ENCODE measurements at places on chromosomes 11 and 22.

DNA sequence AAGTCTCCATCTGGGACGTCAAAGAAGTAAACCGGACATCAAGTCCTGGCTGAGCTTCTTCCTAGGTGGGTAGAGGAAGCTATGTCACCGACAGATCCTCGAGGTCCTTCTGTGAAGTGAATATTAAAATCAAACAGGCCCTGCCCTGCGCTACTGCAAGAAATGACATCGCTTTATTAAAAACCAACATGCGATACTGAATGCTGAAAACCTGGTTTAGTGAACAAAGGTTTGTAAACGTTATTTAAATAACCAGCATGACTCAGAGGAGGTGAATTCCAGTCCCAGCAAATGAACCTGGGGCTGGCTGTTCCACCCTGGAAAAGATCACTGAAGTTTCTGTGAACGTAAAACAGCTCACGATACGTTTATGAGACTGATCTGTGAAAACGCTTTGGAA is 645 bp downstream of the RTCB start:
- DNase-seq: no peak

DNA sequence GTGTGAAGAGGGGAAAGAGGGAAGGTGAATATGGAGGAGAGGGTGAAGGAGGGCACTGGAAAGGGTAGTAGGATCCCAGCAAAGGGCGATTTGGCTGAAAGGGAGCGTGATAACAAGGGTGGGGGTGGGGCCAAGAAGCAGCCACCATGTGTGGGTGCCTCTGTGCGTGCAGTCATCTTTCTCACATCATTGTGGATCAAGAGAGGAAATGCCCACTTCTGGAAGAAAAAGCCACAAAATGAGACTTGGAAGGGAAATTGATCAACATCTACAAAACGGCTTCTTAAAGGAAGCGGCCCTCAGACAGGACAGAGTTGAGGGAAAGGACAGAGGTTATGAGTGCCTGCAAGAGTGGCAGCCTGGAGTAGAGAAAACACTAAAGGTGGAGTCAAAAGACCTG is 1.2 kb upstream of the CXCR5 start:
- DNase-seq: no peak

GRCh38 chr11:44726283-44727113 is at the start of gene TSPAN18:
TSPAN18 (plus strand) TSS chr11:44726962; CDS start chr11:44906417, 179,455 bp downstream.
- peak; percentile 4 for DNase-seq

GRCh38 chr22:23145878-23146470 is 697 bp downstream of the RAB36 start:
- no peak for DNase-seq

DNA sequence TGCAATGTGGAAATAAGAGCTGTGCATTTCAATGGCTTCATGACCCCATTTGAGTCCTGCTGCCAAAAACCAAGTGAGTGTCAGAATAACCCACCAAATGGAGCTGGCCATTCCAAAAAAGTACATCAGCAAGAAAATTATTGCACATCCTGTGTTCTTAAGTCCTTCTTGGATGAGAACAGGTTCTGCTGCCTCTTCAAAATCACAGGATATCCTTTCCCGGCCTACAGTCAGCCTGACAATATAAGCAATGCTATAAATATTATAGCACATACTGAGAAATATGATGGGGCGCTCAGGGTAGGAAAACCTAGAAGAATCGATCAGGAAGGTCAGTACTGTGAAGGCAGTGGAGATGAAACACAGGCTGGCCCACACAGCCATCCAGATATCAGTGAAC is 3.5 kb downstream of the FZD4 start:
- no peak for DNase-seq

GRCh38 chr11:10930224-10930971 is 72.5 kb upstream of the ZBED5 start:
- no peak for DNase-seq

DNA sequence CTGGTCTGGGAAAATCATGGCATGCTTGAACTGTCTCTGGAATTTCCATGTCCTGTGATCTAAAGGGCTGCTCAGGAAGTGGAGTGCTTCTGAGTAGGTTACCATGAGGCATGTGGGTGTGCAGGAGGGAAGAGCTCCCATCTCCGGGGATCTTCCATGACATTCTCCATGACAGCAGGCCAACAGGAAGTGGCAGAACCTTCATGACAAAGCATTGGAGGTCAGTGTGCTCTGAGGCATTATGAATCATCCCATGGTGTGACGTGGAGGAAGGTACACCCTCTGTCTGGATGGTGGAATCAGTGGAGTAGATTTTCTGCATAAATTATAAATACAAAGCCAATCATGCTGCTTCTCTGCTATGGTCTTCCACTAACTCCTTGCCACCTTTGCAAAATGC is 139.6 kb upstream of the E2F8 start:
- no peak for DNase-seq

DNA sequence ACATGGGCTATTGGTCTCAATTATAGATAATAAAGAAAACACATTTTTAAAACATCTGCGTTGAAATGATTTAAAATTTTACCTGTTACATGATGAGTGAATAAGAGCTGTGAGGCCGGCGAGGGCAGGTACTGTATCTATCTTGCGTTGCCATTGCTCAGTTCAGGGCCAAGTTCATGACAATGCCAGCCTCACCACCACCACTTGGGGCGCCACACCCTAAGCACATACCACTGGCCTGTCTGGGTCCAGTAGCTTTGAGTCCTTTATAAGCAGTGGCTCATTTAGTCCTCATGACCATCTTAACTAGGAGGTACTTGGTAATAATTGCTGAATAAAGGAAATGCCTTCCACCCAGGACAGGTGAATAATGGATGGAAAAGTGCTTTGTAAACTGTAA is 14.5 kb upstream of the MB start:
- no peak for DNase-seq

DNA sequence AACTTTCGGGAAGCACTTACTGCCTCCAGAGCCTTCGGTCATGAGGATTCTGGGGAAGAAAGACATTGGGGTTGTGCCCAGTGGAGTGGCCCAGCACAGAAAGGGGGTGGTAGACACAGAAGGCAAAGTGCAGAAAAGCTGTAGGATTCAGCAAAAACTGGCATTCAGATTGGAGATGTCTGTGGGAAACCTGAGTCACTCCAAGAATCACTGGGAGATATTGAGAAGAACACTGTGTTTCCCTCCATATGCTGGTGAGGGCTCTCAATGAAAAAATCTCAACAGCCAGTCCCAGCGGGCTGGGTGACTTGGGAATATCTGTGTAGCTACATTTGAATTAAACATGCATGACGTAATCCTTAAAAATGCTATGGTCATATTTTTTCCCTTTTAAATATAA is 61.2 kb upstream of the RCN1 start:
- DNase-seq: no peak

DNA sequence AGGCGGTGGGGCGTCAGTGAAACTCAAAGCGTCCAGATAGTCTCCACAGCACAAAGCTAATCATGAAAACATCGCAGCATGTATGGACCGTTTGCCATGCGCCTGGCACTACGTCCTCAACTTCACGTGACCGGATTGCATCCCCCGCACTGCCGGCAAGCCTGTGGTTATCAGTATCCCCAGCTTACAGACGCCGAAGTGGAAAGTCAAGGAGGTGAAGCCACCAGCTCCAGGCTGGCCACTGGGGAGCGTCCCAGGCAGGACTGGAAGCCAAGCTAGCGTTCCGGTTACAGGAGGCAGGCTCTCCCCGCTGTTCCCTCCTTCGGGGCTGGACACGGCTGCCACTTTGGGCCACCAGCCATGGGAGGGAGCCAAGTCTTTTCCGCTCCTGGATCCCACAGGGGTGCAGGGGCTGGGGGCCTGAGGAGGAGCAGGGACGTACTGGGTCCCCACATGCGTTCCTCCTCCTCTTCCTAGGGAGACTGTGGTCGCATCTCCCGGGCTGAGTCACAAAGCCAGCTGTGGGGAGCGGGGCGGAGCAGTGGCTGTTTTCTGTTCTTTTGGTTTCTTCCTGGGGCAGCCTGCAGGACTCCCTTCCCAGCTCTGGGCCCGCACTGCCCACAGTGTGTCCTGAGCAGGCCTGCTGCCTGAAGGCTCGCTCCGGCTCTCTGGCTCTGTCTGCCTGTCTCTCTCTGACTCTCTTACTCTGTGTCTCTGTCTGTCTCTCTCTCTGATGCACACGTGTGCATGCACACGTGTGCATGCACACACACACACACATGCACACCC is 4.3 kb upstream of the OSBPL5 start:
- DNase-seq: no peak

DNA sequence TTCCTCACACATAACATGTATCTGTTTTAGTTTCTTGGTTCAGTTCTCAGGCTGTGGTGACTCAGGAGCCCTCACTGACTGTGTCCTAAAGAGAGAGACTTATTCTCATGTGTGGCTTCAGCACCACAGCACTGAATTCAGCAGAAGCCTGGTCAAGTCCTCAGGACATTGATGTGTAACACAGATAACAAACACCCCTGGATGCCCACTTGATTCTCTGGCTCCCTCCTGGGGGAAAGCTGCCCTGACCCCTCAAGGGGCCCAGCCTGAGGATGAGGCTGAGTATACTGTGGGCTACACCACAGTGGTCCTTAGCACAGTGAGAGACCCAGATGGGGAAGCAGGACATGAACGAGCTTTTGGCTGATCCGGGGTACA is 87.2 kb upstream of the VPREB1 start:
- no peak for DNase-seq

GRCh38 chr11:126211236-126212088 is at the start of the genes FAM118B and RPUSD4:
FAM118B (plus strand) TSS chr11:126211782; CDS start chr11:126235002, 23,220 bp downstream.
RPUSD4 (minus strand) TSS chr11:126211650; CDS start chr11:126211638, 12 bp downstream.
- peak; percentile 96 for DNase-seq

DNA sequence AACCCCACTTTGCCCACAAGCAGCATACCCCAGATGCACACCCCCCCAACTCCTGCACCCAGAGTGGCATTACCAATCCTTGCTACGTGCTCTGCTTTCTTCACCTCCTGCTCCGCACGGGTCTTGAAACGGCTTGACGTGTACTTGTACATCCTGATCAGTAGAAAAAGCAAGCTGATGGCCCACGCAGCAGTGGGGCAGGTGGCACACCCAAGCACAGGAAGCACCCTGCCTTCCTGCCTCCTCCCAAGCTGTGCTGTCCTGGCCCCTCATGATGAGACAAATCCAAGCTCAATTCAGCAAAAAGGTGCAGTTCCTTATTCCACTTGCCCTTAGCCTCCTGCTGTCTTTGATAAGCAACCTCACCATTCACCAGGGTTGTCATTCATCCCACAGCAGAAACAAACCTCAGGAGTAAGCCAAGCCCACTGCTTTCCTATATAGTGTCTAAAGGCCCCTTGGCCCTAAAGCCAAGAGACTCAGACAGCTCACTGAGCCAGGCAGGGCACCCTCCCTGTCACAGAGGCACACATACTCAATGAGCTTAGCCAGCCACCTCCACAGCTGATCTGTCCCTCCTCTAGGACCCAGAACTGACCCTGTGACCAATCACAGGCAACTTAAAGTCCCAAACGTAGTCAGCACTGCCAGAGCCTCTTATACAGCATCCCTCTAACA is 27.8 kb downstream of the MORC2 start:
- peak; percentile 9 for DNase-seq

DNA sequence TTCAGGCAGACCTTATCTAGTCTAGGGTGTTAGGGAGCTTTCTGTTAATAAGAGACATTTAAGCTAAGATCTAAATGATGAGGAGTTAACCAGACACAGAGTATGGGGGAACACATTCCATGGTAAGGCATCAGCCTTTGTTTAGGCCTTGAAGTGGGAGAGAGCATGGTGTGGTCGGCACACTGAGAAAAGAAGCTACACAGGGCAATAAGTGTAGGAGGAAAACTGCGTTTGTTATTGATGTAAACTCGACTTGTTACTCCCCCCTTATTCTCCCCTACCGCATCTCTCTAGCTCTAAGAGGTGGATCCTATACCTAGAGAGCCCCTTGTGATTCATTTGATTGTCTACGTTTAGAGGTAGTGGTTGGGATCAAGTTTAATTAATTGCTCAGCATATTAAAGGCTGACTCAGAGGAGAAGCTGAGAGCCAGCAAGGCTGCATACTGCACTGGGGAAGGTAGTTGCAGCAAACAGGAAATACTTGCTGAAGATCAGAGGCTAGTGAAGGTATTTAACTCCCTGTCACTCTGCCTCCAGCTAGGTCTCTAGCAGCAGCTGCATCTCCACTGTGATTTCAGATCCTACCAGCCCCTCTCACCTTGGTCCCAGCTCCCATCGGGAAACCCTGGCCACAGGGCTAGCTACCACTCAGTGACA is 86.8 kb upstream of the TEAD1 start:
- no peak for DNase-seq

- DNase-seq: no peak
Measured at GRCh38 chr11:88431675-88432341, 94.3 kb upstream of the CTSC start.

- no peak for DNase-seq
Measured at GRCh38 chr11:71286701-71287643, 34.6 kb upstream of the SHANK2 start.

DNA sequence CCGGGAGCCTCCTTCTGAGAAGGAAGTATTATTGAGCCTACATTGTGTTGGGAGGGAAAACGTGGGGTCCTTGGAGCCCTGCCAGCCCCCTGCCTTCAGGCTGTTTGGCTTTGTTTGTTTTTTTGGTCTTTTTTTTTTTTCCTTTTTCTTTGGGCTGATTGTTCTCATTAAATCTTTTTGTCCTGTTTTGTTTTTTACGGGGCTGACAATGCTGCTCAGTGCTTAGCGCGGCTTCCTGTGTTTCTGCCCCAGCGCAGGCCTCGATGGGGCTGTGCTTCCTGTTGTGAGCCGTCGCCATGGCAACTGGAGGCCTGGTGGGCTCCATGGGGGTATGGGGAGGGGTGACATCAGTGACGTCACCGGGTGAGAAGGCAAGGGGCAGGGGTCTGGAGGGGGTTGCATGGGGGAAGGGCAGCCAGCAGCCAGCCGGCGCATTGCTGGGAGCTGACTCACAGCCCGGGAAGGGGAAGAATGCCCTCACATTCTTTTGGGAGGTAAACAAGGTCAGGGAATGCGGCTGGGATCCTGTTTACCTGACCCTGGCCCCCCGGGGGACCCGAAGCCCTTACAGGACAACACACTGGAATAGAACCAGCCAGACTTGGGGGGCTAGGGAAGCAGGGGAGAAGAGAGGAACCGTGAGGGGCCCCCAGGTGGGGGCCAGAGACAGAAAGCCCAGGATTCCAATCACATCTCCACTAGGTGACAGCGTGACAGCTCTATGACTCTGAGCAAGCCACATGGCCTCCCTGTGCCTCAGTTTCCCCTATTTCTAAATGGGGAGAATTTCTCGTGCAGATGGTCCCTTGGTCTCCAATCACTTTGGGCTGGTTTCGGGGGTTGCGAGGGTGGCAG is 22.2 kb upstream of the CBX7 start:
- peak; percentile 46 for DNase-seq

DNA sequence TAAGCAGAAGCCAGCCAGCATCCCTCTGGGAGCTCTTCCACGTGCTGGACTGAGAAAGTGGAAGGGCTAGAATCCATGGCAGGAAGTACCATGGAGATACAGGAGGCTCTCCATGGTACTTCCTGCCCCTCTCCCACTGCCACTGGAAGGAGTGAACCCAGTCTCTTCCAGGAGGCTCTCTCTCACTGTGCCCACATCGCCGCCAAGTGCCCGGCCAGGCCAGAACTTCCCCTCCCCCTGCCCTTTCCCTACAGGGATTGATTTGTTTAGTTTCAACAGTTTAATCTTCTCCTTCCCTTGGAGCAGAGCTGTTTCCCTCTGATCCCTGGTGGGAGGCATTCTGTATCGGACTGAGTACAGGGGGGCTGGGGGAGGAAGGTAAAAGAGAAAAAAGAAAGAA is 133.6 kb downstream of the DSCAML1 start:
- DNase-seq: no peak
